ENCODE measurements at places on chromosomes 12 and 14.

GRCh38 chr12:45191239-45191638, 24.7 kb upstream of the ANO6 start:
- no peak for DNase-seq

- DNase-seq = no peak
These were observed 33.4 kb downstream of the SUSD6 start for GRCh38 chr14:69644814-69645213.

GRCh38 chr14:98953551-98954348, 318.2 kb downstream of the BCL11B start:
- peak; percentile 30 for DNase-seq

DNA sequence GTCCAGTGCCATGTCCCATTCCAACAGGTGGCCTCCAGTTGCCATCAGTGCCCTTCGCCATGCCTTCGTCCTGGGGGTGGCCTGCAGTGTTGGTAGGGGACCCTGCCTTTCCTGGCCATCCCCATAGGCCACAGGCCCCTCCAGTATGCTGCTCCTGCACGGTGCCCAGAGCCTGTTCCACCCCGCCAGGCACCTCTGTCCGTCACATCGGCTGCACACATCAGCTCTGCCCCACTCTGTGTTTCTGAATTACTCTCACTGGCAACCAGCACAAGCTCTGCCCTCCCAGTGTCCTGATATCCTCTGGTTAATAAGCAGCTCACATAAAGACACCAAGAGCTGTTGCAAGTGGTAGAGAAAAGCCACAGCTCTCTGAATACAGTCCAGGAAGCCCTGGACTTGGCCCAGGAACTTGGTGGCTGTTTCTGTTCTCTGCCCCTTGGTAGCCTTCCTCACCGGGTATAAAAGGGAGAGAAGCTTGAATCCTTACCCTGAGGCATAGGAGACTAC, 31.3 kb upstream of the ATP2A2 start:
- no peak for DNase-seq

GRCh38 chr12:3364226-3364625, 126.8 kb upstream of the PRMT8 start:
- DNase-seq = no peak

DNA sequence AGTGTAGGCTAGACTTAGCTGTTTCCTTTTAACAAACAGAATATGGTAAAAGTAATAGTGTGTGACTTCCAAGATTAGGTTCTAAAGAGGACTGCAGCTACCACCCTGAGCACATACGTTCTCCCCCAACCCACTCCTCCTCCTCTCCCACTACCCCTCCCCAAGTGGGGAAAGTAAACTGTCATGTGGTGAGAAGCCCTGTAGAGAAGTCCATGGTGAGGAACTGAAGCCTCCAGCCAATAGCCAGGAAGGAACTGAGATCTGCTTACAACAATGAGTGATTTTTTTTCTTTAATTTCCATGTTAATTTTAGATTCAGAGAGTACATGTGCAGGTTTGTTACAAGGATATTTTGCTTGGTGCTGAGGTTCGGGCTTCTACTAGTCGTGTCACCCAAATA, 57.0 kb upstream of the EGLN3 start:
- no peak for DNase-seq

DNA sequence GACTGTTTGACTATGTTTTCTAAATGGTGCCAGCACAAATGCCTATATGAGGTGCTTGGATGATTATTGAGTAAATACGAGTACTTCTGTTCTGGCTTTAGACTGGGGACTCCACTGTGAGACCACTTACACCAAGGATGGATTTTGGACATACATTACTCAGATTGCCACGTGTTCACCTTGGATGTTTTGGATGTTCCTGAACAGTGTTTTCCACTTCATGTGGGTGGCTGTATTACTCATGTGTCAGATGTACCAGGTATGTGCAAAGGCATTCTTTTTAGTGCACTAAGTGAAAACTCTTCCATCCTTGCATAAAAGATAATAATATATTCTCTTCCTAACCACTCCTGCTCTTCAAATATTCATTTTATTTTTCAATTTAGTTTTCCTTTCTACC, 30.7 kb downstream of the CSRP2 start:
- DNase-seq = no peak

Measured in AG08396 (cell line).